ENCODE measurements at places on chromosomes 13 and 19. TPM values are rescaled to one million over a fixed set of nuclear protein-coding genes. Genes with fewer than 3 reads are reported as not detected.

Gene MAP4K1
- polyA plus RNA-seq: 0.12 TPM

Gene ZNF121
- 1.9 TPM for polyA plus RNA-seq

Gene RBM42
- 81.4 TPM for polyA plus RNA-seq

DNA sequence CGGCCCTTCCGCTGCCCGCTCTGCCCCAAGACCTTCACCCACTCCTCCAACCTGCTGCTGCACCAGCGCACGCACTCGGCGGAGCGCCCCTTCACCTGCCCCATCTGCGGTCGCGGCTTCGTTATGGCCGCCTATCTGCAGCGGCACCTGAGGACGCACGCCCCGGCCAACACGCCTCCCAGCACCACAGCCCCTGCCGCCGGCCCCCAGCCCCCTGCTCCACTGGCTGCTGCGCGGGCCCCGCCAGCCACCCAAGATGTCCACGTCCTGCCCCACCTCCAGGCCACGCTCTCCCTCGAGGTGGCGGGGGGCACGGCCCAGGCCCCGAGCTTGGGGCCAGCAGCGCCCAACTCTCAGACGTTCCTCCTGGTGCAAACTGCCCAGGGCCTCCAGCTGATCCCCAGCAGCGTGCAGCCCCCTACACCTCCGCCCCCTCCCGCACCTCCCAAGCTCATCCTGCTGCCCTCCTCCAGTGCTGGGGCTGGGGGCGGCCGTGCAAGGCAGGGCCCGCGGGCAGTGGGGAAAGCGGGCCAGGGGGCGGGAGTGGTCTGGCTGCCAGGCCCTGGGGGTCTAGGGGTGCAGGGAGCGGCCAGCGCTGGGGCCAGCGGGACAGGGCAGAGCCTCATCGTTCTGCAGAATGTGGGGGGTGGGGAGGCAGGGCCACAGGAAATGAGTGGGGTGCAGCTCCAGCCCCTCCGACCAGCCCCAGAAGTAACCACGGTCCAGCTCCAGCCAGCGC, 1.9 kb upstream of the NAT14 start:
- no peak for DNase-seq

- peak; percentile 24 for DNase-seq
Observed at GRCh38 chr19:35045667-35046300, 4.3 kb downstream of the HPN start.

DNA sequence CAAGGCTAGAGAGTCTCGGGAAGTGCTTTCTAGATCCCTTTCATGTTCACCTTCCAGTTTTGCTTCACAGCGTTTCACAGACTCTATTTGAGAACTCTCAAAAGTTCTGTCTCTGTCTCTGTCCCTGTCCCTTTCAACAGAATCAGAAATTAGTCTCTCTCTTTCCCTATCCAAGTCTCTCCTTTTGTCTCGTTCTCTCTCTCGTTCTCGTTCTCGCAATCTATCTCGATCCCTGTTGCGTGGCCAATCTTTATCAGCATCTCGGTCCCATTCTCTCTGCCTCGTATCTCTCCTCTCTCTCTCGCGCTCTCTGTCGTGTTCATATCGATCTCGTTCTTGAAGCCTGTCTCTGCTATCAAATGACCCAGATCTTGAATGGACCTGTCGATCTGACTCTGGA, 85.0 kb downstream of the ZC3H13 start:
- DNase-seq: no peak

DNA sequence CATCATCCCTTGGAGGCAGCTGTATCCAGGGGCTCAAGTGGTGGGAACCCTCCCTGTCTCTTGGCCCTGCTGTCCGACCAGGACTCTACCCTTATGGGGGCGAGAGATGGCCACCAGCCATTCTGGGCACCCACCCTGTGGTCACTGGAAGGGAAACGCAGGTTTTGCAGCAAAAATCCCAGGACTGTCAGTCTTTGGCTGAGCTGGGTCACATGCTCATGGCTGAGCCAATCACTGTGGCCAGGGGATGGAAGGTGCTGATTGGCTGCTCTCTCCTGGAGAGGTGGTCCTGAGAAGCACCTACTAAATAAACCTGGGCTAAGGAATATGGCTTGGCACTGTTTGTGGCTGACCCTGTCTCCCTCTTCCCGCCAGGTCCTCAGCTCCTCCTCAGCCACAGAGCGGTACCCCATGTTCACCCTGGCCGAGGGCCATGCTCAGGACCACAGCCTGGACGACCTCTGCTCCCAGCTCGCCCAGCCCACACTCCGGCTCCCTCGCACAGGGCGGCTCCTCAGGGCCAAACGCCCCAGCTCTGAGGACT, 8.9 kb downstream of the ATG4D start:
- DNase-seq: no peak

Measured in endothelial cell of umbilical vein (primary cell).